Activated CD8-positive, alpha-beta memory T cell treated with anti-CD3 and anti-CD28 coated beads for 4 hours (primary cell): ENCODE measurements at places on chromosomes 6 and 20.

GRCh38 chr6:127402890-127403617 lies 56.1 kb downstream of the KIAA0408 start:
- DNase-seq = no peak

GRCh38 chr6:101429270-101429669 lies 35.8 kb downstream of the GRIK2 start:
- no peak for DNase-seq

DNA sequence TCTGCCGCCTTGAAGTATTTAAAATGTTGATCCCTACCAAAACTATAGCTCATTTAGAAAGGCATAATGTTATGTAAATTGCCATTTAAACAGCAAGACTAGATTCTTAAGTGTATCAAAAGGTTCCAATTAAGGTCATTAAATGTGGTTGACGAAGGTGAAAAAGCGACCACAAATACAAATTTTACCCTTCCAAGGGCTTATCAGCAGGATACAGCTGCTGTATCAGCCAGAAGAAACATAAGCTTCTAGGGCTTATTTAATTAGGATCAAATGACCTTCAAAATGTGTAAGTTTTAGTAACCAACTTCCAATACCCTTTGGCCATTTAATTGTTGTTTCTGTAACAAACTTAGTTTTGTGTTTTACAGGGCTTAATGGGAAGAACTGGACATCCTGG lies 139.9 kb downstream of the COL9A1 start:
- no peak for DNase-seq

DNA sequence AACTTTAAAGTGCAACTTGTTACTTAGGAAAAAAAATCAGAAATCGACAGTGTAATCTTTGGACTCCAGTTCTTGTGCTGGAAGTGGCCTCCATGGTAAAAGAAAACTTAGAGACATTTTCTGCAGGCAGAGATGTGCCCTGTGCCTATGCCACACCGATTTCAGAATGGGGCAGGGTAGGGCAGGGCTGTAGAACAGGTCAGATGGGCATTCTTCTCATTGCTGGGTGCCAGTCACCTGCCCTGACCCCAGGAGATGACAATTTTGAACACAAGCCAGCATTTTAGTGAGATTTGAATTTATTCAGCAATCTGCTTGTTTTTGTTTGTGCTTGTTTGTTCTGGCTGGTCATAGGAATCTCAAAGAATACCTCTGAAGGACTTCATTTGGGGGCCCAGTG lies 63.3 kb downstream of the SASH1 start:
- DNase-seq = no peak

DNA sequence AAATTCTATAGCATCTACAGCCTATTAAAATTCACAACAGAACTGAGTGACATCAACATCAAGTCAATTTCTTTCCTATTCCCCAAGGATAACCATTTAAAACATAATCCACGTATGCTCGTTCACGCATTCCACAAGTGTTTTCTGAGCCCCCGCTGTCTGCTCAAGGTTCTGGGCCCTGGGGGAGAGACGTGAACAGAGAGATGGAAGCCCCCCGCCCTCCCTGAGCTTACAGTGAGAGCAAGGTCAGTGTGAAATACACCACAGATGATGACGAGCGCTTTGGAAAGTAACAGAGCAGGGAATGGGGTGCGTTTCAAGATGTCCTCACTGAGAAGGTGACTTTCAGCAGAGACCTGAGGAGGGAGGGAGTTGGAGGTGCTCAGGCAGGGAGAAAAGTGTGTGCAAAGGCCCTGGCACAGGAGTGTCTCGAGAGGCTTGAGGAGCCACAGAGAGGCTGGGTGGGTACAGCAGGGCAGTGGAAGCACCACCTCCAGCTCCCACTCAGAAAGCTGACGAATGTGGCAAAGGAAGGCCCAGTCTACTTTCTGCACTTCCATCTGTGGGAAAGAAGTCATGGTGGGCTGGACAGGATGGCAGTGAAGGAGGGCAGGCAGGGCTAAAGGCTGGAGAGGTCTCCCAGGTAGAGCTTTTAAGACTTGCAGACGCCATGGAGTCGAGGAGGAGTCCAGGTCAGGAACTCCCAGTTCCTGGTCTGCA lies 88.3 kb downstream of the DLL1 start:
- no peak for DNase-seq

- no peak for DNase-seq
Measured at GRCh38 chr6:9699888-9700287, 715.0 kb downstream of the TFAP2A start.

GRCh38 chr20:38152175-38152620 lies 12.9 kb downstream of the TGM2 start:
- no peak for DNase-seq

DNA sequence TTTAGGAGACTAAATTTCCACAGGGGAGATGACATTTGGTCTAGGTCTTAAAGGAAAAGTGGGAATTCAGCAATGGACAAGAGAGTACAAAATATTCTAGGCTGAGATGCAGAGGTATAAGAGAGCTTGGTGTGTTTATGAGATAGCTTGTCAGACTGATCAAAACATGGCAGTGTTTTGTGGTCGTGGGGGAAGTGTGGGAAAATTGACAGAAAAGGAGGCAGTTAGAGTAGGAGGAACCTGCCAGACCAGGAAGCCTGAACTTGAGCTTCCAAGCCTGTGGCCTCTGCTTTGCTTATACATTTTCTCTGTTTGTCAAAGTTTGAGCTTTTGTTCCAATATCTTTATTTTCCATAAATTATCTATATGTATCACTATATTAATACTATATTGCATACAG lies 69.5 kb upstream of the MAP3K7 start:
- no peak for DNase-seq

GRCh38 chr6:45084257-45084656 lies 243.9 kb upstream of the RUNX2 start:
- DNase-seq = no peak

DNA sequence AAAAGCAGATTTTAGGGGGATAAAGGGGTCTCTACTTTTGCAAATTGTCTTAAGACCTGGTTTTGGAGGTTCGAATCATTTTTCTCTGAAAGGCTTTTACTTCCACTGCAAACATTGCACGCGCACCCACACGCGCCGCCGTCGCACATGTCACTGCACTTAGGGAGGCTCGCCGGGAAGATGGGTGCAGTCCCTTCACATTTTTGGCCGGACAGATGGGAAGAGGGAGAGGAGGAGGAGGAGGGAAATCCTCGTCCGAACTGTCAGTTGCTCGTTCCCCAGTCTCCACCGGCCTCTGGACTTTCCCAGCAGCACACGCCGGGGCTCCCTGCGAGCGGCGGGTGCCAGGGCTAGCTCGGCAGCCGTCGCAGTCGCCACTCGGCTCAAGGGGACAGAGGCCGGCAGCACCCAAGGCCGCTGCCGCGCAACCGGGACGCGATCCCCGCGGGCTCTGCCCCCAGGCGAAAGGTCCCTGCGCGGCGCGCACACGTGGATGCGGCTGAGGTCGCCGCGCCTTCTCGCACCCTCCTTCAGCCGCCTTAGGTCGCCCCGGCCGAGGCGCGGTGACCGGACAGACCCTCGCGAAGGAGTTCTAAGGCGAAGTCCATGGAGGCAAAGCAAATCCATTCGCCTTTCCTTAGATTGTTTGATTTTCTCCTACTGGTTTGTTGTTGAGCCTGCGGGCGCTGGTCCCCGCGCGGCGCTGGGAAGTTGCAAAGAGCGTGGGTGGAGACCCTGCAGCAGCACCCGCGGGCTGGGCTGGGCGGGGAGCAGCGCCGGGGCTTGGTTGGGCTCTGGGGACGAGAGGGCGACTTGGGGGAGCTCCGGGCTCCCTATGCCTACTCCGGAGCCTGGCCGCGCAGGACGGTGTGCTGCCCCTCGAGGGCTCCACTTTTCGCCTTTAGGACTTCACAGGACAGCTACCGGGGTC lies 1.2 kb downstream of the MYB start:
- no peak for DNase-seq

- DNase-seq = no peak
Measured at GRCh38 chr6:117951783-117952182, 44.7 kb downstream of the SLC35F1 start.

GRCh38 chr6:34530753-34531365 lies 25.3 kb downstream of the SPDEF start:
- no peak for DNase-seq

DNA sequence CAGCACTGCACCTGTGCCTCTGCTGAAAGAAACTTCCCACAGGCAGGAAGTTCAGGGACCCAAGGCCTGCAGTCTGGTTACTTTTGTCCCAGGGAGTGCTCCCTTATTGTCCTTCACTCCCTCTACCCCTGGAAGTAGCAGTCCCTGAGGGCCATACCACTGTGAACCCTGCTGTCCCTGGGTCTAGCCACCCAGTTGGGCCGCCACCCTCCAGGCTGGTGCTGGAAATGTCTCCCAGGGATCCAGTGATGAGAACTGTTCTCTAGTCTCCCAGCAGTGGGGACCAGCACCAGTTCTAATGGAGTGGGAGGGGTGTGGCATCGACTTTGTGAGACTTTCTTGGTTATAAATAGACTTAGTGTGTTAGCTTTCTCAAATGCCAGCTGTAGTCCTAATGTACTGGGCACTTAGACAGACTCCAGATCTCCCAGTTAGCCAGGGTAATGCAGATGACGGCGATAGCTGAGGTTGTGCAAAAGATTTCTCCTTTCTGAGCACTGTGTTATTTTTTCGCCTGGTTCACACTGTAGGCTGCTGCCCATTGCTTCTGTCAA lies 462.5 kb downstream of the CDH26 start:
- DNase-seq = no peak

DNA sequence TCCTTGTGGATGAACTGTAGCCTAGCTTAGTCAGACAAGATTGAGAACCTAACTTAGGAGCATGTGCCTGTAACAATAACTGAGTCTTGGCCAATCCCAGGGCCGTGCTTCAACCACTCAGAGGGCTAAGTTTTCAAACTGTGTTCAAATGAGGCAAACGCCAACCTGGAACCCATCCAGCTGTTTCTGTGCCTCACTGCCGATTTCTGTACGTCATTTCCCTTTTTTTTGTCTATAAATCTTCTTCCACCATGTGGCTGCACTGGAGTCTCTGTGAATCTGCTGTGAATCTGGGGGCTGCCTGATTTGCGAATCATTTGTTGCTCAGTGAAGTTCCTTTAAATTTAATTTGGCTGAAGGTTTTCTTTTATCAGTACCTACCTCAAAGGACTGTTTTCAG lies 115.0 kb upstream of the CHD6 start:
- DNase-seq = no peak

- no peak for DNase-seq
Measured at GRCh38 chr6:96659084-96659845, 96.3 kb downstream of the FHL5 start.

DNA sequence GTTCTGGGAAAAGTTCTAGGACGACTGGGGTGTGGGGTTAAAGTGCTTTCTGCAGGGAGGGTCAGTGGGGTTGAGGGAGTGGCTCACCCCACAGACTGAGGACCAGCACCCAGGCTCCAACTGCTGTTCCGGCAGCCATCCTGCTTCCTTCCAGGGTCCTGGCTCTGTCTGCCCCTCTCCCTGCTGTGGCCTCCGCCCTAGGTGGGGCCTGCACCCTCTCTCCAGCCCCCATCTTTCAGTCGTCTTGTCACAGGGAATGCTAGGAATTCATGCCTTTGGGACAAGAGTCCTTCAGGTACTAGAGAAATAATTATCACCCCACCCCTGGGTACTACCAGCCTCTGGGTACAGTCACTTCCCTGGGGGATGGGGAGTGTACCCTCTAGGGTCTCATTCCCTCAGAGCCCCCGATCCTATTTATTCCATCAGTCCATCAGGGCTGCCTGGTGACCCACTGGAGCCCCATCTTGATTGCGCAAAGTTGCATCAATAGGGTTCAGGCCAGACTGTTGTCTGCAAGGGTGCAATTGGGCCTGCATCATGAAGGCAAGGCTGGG lies at the start of gene AGER:
AGER (minus strand) TSS at position 170 of the 557 bp plus-strand sequence; CDS start at position 139, 31 bp downstream.
- DNase-seq = no peak

GRCh38 chr6:47377971-47378370 lies 68.3 kb upstream of the TNFRSF21 start:
- no peak for DNase-seq

GRCh38 chr6:163637524-163637923 lies 223.0 kb downstream of the QKI start:
- no peak for DNase-seq

- no peak for DNase-seq
Measured at GRCh38 chr6:9537381-9537780, 877.5 kb downstream of the TFAP2A start.

DNA sequence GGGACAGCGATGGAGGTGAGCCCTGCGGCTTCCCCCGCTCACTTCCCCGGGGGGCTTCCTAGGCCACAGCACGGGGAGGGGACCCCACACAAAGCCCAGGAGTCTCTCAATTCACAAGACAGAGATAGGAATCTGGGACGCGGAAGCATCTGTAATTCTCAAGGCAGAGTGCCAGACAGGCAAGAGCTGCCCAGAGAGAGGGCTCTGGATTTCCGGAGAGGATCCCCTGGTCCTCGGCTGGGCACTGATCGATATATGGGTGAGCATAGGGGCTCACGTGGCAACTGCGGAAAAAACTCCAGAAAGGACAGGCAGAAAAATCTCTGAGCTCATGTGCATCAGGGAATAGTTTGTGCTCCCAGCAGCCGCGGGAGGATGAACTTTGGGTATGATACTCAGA lies 296.2 kb downstream of the NRN1 start:
- no peak for DNase-seq
